ENCODE measurements at places on chromosomes 12 and 14. TPM values are rescaled to one million over a fixed set of nuclear protein-coding genes. Genes with fewer than 3 reads are reported as not detected.
A peak's percentile ranks its signal among the peaks of the same experiment; 100 is the strongest.

Gene DAO
- not detected for total RNA-seq

Gene MYO1H
- total RNA-seq: not detected

Gene SIRT4
- 3.3 TPM for total RNA-seq

Gene RNASE7
- total RNA-seq: not detected

Gene FAM181A
- not detected for total RNA-seq

Gene RNASE3
- not detected for total RNA-seq

Gene CHGA
- 5.0 TPM for total RNA-seq

GRCh38 chr12:28027947-28028724, 55.6 kb upstream of the PTHLH start:
- no peaks in the 10 kb centered on the region for H3K36me3 ChIP-seq
- no peak overlapping the region for H3K27ac ChIP-seq
- H3K27me3 ChIP-seq: no peaks in the 10 kb centered on the region
- no peak for DNase-seq
- H3K4me3 ChIP-seq: no peak overlapping the region

- H3K4me3 ChIP-seq: no peak overlapping the region
- peak overlapping the region; percentile 73 for H3K27ac ChIP-seq
- H3K27me3 ChIP-seq: no peaks in the 10 kb centered on the region
- no peaks in the 10 kb centered on the region for H3K4me1 ChIP-seq
- H3K36me3 ChIP-seq: no peaks in the 10 kb centered on the region
Observed at GRCh38 chr12:50003595-50003994, 21.7 kb downstream of the RACGAP1 start.

DNA sequence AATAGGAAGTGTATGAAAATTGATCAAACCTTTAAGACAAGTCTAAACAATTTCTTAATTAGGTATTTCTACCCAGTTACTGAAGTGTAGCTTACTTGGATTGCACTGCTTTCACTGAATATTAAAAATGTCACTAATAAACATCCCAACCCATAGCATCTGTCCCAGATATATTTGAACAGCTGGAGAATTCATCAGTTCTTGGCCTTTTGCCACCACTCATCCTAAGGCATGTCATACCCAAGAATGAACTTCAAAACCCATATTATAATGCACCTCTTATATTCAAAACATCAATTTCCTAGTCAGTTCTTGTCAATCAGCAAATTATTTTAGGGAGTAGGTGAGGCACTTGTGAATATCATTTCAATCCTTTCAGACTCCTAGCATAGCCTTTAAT, 392.3 kb downstream of the PAWR start:
- no peaks in the 10 kb centered on the region for H3K27me3 ChIP-seq
- no peaks in the 10 kb centered on the region for H3K36me3 ChIP-seq
- H3K27ac ChIP-seq: no peak overlapping the region

DNA sequence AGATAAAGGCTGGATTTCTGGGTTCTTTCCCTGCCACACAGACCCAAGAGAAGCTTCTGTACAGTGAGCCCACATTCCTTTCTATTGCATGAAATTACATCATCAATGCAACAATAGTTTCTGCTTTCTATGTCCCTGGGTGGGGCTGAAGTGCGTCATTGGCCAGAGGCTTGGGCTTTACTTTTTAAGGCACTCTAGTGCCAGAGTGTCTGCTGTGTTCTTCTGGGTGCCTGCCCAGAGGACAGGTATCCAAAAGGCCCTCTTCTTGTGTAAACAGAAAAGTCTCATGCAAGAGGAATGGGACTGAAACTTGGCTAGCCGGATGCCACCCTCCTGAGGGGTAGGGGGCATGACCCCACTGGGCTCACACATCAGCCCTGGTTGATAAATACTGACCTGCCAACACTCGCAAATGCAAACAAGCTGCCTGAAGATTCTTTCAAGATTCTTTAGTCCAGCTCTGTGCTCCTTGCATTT, 5.9 kb downstream of the KRT86 start:
- peak; percentile 94 for DNase-seq
- H3K27ac ChIP-seq: peak overlapping the region; percentile 95
- peaks cover 31% of the 10 kb centered on the region for H3K4me1 ChIP-seq
- H3K36me3 ChIP-seq: no peaks in the 10 kb centered on the region

DNA sequence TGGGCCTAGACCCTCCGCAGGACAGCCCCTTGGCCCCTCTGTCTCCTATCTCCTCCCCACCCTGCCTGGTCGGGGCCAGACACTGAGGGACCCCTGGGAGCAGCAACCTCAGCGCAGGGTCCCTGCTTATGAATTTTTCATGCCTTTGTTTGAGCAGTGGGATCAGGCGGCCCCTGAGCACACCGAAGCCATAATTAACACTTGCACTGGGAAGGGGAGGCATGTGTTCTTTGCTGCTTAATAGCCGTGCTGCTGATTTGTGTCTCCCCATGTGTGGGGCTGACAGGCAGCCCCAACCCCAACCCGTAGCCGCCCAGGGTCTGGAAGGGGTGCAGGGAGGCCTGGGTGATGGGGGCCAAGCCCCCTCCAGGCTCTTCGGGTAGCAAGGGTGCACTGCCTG, 52.7 kb downstream of the FBRSL1 start:
- no peak for DNase-seq
- no peak overlapping the region for H3K4me3 ChIP-seq
- H3K36me3 ChIP-seq: no peaks in the 10 kb centered on the region
- no peaks in the 10 kb centered on the region for H3K27me3 ChIP-seq
- H3K27ac ChIP-seq: no peak overlapping the region

- no peaks in the 10 kb centered on the region for H3K4me1 ChIP-seq
- no peak for DNase-seq
- H3K27me3 ChIP-seq: no peaks in the 10 kb centered on the region
- no peak overlapping the region for H3K27ac ChIP-seq
Observed at GRCh38 chr12:111482462-111482861, 76.7 kb downstream of the SH2B3 start.

DNA sequence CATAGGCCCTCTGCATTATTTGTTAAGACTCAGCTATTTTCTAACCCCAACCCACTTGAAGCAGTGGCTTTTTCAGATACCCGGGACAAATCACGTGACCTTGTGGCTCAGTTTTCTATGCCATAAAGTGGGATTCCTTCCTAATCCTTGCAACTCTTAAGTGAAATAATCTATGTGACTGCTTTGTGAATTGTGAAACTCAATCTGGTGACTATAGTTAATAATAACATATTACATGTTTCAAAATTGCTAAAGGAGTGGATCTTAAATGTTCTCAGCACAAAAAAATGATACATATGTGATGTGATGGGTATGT, 17.3 kb downstream of the EML1 start:
- peaks cover 58% of the 10 kb centered on the region for H3K4me1 ChIP-seq
- no peak for DNase-seq
- no peak overlapping the region for H3K4me3 ChIP-seq
- peak overlapping the region; percentile 75 for H3K27ac ChIP-seq
- no peaks in the 10 kb centered on the region for H3K27me3 ChIP-seq
- no peaks in the 10 kb centered on the region for H3K36me3 ChIP-seq

GRCh38 chr14:22813145-22813544, 2.1 kb downstream of the SLC7A7 start:
- H3K27ac ChIP-seq: no peak overlapping the region
- no peaks in the 10 kb centered on the region for H3K36me3 ChIP-seq
- no peaks in the 10 kb centered on the region for H3K4me1 ChIP-seq
- H3K4me3 ChIP-seq: no peak overlapping the region
- DNase-seq: no peak

GRCh38 chr12:38138225-38139221, 178.1 kb upstream of the ALG10B start:
- H3K36me3 ChIP-seq: no peaks in the 10 kb centered on the region
- H3K4me3 ChIP-seq: peak overlapping the region; percentile 20
- H3K27me3 ChIP-seq: peaks cover 13% of the 10 kb centered on the region
- peak; percentile 81 for DNase-seq
- no peak overlapping the region for H3K27ac ChIP-seq
- H3K4me1 ChIP-seq: peaks cover 6% of the 10 kb centered on the region

DNA sequence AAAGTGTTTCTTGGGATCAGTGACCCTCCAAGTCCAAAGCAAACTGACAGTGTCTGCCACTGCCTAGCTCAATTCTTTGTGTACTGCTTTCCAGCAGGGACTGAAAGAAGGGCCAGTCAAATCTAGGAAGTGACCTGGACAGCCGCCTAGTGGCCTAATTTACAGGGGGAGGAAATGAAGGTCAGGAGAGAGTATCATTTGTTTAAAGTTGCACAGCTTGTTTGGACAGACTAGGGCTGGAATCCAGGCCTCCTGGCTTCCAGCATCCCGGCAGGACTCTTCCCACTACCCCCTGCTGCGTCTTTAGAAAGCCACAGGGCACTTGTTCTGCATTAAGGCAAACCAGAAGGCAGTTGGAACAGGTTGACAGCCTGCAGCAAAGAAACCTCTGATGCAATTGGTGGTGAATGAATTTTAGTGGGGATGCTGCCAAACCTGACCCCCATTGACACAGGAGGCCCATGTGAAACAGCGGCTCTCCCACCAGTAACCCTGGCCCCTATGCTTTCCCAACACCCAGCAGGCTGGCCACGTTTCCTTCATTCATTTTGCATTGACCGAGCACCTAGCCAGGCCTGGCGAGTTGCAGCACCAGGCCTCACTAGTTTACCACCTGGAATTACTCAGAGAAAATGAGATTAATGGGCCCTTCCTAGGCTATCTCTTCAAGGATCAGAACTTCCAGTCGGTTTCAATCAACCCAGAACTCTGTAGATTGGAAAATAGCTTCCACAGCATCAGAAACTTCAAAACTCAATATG, 28.2 kb downstream of the GALNT16 start:
- H3K27me3 ChIP-seq: no peaks in the 10 kb centered on the region
- no peak overlapping the region for H3K4me3 ChIP-seq
- H3K27ac ChIP-seq: peak overlapping the region; percentile 53
- peak; percentile 89 for DNase-seq
- no peaks in the 10 kb centered on the region for H3K36me3 ChIP-seq
- peaks cover 23% of the 10 kb centered on the region for H3K4me1 ChIP-seq

- no peaks in the 10 kb centered on the region for H3K27me3 ChIP-seq
- H3K4me1 ChIP-seq: peaks cover 42% of the 10 kb centered on the region
- no peak for DNase-seq
- peak overlapping the region; percentile 70 for H3K27ac ChIP-seq
- no peak overlapping the region for H3K4me3 ChIP-seq
Observed at GRCh38 chr12:45336331-45336730, 120.4 kb downstream of the ANO6 start.

- no peaks in the 10 kb centered on the region for H3K27me3 ChIP-seq
- H3K36me3 ChIP-seq: peaks cover 6% of the 10 kb centered on the region
- no peak for DNase-seq
- H3K4me3 ChIP-seq: no peak overlapping the region
- H3K27ac ChIP-seq: no peak overlapping the region
Observed at GRCh38 chr12:116962197-116962596, 51.4 kb downstream of the FBXW8 start.

DNA sequence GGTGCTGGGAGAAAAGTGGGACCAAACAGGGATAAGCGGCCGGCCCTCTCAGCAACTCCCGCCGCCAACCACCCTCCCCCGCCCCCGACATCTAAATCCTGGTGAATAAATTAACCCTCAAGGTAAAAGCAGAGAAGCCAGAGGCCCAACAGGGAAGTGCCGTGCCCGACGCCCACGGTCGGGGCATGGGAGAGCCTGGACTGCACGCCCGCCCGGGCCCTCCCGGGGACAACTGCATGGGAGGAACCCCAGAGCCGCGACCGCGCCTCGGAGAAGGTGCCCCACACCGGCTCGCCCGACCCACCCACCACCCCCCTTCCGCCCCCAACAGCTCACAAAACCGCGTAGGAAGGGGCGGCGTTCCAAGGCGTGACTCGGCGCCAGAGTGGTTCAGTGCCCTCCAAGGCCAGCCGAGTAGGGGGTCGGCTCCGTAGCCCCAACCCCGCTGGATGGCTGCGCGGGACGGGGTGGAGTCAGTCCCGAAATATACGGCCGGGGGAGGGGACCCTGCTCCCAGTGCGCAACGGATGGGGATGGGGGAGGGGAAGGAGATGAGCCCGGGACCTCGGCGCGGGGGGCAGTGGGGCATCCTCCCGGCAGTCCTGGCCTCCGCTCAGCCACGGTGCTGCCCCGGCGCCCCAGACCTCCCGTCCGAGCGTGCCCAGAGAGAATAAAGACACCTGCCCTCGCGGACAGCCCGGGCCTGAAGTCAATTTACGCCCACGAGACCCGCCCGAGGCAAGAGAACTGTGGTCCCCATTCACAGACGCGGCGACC, 732 bp downstream of the SLC25A29 start:
- peak overlapping the region; percentile 76 for H3K4me3 ChIP-seq
- no peak for DNase-seq
- no peaks in the 10 kb centered on the region for H3K36me3 ChIP-seq

Data from sigmoid colon (tissue), 7 donors.